AG04450 (cell line): ENCODE measurements at places on chromosomes 6 and 20.

- DNase-seq, result no peak
Observed at GRCh38 chr20:35240811-35241293, 14.4 kb downstream of the MMP24 start.

GRCh38 chr6:32700391-32701040, 34.1 kb upstream of the HLA-DQB1 start:
- peak; percentile 6 for DNase-seq

- no peak for DNase-seq
Observed at GRCh38 chr20:61134296-61135030, 117.6 kb upstream of the CDH4 start.

DNA sequence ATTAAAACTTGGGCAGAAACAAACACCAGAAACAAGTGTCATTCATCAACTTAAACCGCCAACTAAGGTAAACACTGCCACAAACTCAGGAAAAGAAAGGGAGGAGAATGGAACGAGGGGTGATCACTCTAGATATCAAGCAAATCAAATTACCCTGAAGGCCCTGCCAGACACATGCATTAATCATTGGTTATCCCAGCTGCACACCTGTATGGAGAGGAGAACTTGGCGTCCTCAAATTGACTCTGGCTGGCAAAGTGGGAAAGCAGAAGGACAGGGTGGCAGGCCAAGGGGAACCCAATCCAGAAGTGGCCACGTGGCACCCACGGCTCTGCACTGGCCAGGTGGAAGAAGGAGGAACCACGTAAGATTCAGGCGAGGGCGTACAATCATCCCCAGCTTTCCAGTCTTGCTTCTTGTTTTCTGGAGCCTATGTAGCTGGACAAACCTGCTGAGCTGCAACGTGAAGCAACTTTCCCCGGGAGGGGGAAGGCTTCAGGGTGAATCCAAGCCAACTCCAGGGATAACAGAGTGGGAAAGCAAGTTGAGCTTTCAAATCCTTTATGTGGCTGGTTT, 156.2 kb upstream of the JARID2 start:
- DNase-seq, result no peak

DNA sequence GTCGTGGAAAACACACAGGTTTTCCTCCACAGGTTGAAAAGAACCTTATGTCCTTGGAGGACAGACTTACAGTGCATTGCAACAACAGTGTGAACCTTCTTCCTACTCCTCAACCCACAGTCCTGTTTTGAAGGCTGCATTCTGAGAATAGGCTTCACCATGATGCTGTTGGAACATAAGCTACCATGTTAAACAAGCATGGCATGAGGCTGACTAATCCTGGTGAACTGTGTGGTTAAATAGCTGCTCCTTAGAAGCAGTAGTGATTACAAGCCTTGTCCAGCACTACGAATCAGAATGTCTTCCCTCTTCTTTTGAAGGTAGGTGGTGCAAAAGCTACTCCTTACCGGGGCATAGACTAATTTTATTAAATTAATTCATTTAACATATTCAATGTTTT, 368.5 kb upstream of the EPHA7 start:
- DNase-seq, result no peak
